ENCODE measurements at places on chromosomes 2 and 18.

- DNase-seq: no peak
Observed at GRCh38 chr2:191234376-191234775, 10.8 kb upstream of the MYO1B start.

DNA sequence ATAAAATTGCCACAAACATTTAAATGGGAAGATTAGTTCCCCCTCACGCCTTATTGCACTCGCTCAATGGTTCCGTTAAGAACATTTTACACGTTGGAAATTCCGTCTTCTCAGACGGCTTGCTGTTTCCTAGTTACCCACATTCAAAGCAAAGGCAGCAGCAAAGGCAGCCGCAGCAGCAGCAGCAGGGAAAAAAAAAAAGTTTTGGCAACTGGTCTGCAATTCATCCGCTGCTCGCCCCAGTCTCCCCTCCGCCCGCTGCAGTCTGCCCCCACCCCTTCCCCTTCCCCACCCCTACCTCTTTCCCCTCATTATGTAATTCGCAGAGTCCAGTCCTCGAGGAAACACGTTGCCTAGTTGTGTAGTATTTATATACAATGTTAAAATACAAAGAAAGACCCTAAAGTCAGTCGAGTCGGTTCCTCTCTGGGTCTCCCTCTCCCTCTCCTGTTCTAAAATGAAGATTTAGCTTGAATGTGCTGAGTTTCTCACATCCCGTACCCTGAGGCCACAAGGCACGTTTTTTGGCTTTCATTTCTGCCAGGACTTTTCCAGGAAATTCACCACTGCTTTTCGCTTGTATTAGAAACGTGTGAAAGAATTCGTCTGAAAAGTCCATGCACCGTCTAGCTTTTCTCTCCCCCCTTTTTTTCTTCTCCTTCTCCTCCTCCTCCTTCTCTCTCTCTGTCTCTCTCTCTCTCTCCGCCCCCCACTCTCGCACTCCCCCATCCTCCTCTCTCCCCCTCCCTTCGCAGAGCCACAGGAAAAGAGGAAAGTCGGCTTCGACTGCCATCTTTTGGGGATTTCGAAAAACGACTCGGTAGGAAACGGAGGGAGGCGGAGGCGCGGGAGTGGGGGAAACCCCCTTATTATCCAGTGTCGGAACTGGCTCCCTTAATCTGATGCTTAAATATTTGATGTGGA, 140.0 kb downstream of the MEIS1 start:
- DNase-seq: peak; percentile 83

DNA sequence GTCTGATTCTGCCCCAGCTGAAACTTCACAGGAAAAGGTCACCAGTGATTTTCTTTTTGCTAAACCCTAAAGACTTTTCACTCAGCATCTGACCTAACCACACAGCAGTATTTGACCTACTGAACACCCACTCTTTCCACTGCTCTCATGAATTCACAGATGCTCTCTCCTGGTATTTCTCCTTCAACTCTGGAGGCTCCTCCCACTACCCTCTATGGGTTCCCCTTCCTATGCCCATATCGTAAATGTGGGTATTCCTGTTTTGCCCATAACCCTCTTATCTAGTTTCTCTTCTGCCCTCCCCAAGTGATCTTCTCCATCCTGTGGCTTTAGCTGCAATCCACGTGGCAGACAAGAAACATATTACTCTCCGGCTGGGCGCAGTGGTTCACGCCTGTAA, 7.6 kb downstream of the PLEKHM3 start:
- DNase-seq: no peak

- DNase-seq: no peak
Observed at GRCh38 chr2:178628605-178629004, 148.3 kb downstream of the PLEKHA3 start.

- DNase-seq: no peak
Observed at GRCh38 chr2:241399941-241400922, 44.1 kb downstream of the FARP2 start.

GRCh38 chr2:148594216-148594615, 50.3 kb upstream of the EPC2 start:
- peak; percentile 24 for DNase-seq

DNA sequence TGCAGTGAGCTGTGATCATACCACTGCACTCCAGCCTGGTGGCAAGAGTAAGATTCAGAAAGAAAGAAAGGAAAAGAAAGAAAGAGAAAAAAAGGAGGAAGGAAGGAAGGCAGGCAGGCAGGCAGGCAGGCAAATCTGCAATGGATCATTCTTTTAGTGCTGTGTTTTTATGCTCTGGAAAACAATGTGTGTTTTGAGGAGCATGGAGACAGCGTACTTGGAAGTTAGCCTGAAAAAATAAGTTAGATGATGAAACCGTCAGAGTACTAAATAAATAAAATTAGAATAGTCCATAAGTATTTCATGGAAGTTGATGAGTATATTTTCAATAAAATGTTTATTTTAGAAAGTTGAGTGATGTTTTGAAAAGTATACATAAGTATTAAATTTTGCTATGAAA, 366.4 kb upstream of the CDH20 start:
- DNase-seq: no peak

DNA sequence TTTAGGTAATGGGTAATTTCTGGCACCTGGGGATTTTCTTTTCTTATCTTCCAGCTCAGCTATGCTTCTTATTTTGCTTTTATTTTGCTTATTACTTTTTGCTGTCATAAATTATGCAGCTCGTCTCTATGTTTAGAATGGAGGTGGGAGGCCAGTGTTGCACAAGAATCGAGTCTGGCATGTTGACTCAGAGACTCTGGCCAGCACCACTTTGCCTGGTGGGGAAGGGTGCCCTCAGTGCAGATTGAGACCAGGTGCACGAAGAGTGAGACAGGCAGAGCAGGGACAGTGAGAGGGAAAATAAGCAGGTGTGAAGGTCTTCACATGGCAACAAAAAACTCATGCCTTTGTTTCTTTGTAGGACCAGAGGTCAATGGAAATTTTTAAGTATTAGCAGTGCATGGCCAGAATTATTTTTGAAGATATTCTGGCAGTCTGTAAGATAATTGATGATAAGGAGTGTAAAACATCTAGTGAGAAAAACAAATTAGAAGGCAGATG, 59.2 kb upstream of the SLC5A7 start:
- DNase-seq: no peak

- DNase-seq: no peak
Observed at GRCh38 chr18:37452015-37452414, 113.6 kb downstream of the CELF4 start.

- no peak for DNase-seq
Observed at GRCh38 chr2:238129166-238130010, 9.1 kb upstream of the KLHL30 start.

GRCh38 chr2:33730804-33731203, 131.7 kb upstream of the FAM98A start:
- DNase-seq: no peak

GRCh38 chr2:28181801-28182200, 210.9 kb upstream of the FOSL2 start:
- no peak for DNase-seq

DNA sequence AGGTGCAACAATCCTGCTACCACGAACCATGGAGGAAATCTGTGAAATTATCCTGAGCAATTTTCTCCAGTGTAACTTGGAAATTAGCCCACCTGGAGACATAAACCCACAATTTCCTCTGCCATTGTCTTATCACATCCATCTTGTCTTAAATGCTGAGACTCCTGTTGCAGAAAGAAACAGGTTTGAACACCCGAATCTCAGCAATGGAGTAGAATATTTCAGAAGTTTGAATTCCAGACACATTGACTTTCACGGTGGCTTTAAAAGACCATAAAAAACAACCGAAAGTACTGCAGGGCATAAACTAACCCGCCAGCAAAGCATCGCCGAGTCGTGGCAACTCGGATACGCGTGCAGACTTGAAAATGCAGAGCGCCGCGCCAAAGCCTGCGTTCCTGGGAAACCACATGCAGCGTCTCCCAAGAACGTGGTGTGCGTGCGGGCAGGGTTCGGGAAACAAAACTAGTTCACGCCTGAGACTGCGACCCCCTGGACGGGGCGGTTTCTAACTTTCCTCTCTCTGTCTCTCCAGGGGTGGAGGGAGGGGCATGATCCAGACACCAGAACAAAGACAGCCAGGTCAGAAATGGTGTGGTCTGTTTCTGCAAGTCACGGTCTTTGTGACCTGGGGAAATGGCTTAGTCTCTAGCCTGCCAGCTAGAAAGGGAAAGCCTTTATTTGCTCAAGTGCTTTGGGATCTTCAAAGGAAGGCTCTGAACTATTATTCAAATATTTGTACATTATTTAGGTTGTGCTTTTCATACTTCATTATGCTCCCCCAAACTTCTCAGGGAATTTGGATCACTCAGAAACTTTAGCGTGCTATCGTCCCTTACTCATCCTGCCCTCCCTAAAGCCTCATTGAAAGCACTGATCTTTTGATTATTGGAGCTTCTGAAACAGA, 26.9 kb upstream of the KCTD1 start:
- peak; percentile 76 for DNase-seq

GRCh38 chr2:226984750-226985582, 149.1 kb downstream of the RHBDD1 start:
- DNase-seq: peak; percentile 44

GRCh38 chr2:36839976-36840617, 126.2 kb downstream of the STRN start:
- no peak for DNase-seq

DNA sequence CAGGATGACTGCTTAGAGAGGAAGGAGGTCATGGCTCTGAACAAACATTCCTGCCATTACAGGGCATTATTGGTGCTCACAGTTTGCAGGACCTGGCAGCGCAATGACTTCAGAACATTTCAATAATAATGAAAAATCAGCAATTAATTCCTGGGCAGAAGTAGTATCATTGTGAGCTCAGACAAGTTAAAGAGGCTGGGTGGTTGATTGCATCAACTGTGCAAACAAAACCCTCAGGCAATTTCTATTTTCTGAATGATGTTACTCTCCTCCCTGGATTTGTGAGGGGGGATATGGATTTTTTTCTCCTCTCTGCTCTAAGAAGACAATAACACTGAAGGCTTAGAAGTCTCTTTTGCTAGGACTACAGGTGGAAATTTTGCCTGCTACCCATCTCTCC, 168.1 kb upstream of the TACR1 start:
- no peak for DNase-seq

- no peak for DNase-seq
Observed at GRCh38 chr2:133936601-133937000, 317.3 kb upstream of the MGAT5 start.

GRCh38 chr2:120576509-120577474, 158.9 kb upstream of the GLI2 start:
- no peak for DNase-seq

- no peak for DNase-seq
Observed at GRCh38 chr2:207115715-207116364, 49.9 kb downstream of the KLF7 start.

DNA sequence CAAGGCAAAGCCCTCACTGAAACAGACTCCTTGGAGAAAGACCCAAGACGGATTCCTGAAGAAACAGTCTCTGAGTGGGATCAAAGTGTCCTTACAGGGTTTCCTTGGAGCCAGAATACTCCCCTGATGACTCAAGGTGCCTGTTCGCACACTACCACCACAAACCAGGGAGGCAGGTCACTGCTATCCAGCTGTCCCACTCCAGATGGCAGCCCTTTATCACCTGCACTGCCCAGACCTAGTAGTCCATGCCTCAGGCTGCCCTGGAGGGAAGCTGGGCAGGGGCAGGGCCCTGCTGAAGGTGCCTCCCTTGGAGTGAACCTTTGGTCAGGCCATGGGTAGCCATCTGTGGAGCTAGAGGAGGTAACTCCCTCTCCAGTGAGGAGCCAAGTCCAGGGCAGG, 34.1 kb downstream of the TRABD2A start:
- no peak for DNase-seq

DNA sequence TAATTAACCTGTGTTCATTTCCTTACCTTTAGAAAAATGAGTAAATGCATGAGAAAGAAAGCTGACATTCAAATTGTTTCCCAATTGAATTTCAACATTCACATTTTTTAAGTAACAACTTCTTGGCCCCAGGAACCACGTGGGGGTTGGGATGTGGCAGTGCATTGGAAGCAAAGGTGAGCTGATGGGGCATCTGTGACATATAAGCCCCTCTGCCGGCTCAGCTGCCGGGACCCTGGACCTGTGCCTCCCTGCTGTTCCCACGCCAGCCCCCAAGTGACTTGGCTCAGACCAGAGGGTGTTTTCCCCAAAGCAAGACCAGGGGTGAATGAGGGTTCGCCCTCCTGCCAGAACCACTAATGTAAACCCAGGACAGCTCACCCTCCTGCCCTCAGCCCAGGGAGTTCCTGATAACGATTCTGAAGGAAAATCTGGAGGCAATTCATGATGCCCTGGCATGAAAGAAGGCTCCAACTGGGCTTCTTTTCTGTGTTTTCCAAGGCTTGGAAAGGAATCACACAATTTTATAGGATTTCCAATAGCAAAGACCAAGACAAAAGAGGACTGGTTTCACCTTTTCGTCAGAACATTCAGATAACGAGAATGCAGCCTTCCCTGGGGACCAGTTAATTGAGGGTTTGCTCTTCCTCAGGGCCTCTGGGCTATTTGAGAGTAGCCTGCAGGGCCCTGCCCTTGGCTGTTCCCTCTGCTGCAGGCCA, 193.2 kb upstream of the TWIST2 start:
- peak; percentile 14 for DNase-seq

DNA sequence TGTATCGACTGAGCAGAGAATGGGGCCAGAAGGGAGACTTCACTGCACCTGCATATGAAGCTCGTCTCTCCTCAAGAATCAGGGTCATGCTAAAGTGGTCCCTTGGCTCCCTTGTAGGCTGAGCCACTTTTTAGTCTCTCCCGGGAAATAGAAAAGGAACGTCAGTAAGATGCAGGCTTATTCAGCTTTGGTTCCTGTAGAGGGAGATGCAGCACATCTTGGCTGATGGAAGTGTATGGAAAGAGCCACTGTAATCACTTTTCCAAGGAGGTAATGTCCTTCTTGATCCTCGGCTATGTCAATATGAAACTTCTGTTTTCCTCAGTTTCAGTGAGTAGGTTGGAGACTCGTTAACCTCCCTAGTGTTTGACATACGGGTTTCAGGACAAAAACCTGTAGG, 235.2 kb downstream of the GCA start:
- no peak for DNase-seq

- DNase-seq: no peak
Observed at GRCh38 chr2:938181-939005, 12.3 kb upstream of the SNTG2 start.

DNA sequence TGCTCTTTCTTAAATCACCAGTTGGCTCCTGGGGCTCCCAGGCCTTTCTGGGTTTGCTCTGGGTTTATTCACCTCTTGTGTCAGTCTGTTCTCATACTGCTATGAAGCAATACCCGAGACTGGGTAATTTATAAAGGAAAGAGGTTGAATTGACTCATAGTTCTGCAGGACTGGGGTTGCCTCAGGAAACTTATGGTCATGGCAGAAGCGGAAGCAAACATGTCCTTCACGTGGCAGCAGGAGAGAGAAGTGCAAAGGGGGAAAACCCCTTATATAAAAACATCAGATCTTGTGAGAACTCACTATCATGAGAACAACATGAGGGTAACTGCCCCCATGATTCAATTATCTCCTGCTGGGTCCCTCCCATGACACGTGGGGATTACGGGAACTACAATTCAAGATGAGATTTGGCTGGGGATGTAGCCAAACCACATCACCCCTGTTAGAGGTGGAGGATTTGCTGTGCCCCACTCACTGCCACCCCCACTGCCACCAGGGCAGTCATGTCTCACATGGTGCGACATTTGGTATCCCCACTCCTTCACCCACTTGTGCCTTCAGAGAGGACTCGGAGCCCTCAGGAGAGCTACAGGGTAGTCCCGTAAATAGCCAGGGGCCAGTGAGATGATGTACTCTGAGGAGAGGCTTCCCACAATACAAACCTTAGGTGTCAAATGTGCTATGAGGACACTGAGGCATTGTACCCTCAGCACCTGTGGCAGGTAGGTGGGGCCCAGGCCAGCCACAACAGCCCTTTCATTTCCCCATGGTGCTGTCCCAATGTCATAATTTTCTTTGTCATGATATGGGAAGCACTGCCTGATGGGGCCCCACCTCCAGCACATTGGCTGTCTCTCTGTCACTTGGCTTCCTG, 35.7 kb downstream of the CDC42EP3 start:
- no peak for DNase-seq
